Thymus (tissue), 14 donors: ENCODE measurements at places on chromosomes 16 and 17. TPM values are rescaled to one million over a fixed set of nuclear protein-coding genes. Genes with fewer than 3 reads are reported as not detected.

KRTAP9-9 gene
- total RNA-seq = not detected

OTOP3 gene
- total RNA-seq = under 0.01 TPM

HEATR3 gene
- total RNA-seq = 26.9 TPM

NUDT7 gene
- total RNA-seq = 7.9 TPM

CCL16 gene
- 0.09 TPM for total RNA-seq

TAC4 gene
- 0.14 TPM for total RNA-seq

NOG gene
- total RNA-seq = 1.3 TPM

- H3K27me3 ChIP-seq = no peaks in the 10 kb centered on the region
- peak overlapping the region; percentile 64 for H3K4me3 ChIP-seq
- peak; percentile 37 for DNase-seq
- H3K36me3 ChIP-seq = no peaks in the 10 kb centered on the region
- no peak overlapping the region for H3K27ac ChIP-seq
Observed at GRCh38 chr16:528111-529011, 849 bp downstream of the CAPN15 start.

DNA sequence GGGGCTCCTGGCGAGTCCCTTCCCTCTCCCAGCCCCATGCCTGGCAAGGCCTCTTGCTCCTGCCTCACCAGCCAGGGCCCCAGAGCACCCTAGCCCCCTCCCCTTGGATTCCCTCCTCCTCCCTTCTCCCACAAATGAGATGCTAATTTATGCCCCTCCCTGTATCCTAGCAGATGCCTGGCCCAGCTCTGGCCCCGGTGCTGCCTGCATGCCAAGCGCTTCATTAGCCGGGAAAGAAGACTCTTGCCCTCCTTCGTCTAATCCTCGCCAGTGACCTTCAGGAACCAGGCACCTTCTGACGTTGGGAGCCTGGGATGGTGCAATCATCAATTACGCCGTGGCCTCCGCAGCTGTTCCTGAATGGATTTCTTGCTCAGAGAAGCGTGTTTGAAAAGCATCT is 127.8 kb downstream of the SDK2 start:
- H3K4me1 ChIP-seq = no peaks in the 10 kb centered on the region
- H3K27me3 ChIP-seq = no peaks in the 10 kb centered on the region
- H3K27ac ChIP-seq = no peak overlapping the region
- H3K4me3 ChIP-seq = no peak overlapping the region
- H3K36me3 ChIP-seq = no peaks in the 10 kb centered on the region

GRCh38 chr17:9924735-9925191 is 19.7 kb upstream of the RCVRN start:
- H3K4me3 ChIP-seq = no peak overlapping the region
- peak; percentile 48 for DNase-seq
- no peaks in the 10 kb centered on the region for H3K27me3 ChIP-seq
- no peaks in the 10 kb centered on the region for H3K36me3 ChIP-seq
- no peak overlapping the region for H3K27ac ChIP-seq

GRCh38 chr16:240559-240958 is 5.9 kb downstream of the FAM234A start:
- no peaks in the 10 kb centered on the region for H3K27me3 ChIP-seq
- H3K4me3 ChIP-seq = no peak overlapping the region
- H3K36me3 ChIP-seq = no peaks in the 10 kb centered on the region
- DNase-seq = no peak
- H3K27ac ChIP-seq = no peak overlapping the region
- H3K4me1 ChIP-seq = no peaks in the 10 kb centered on the region

GRCh38 chr17:47703671-47704070 is 9.7 kb downstream of the TBKBP1 start:
- no peak for DNase-seq
- H3K27ac ChIP-seq = no peak overlapping the region
- H3K4me3 ChIP-seq = no peak overlapping the region
- peaks cover 21% of the 10 kb centered on the region for H3K4me1 ChIP-seq
- no peaks in the 10 kb centered on the region for H3K27me3 ChIP-seq

DNA sequence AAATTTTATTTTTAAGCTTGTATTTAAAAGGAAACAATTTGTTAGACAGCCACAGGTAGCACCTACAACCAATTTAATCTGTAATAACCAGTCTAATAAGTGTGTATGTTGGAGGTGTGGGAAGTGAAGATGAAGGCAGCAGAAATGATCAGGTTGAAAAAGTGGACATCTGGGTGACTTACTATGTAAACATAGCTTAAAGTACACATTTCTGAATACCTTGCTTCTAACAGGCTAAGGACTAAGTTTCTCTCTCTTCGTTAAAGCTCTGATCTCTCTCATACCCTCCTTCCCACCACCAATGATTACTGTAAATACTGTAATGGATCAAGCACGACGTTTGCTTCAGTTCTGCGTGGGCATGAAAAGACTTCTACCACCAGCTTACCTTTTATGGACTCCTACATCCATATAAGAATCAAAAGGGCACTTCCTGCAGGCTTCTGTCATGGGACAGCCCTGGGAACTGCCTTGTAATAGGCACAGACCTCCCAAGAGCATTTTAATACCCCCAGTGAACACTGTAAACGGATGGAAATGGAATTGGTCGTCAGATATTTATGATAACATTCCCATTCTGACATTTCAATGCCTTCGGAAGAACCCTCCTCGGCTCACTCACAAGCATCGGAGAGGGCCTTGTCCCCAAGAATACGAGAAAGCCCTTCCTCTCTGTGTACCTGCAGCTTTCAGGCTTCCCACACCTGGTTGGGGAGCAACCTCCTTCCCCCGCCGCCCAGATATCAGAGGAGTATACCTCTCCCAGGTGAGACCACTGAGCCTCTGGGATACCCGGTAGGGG is 700 bp downstream of the CCDC43 start:
- peak overlapping the region; percentile 85 for H3K4me3 ChIP-seq
- H3K27me3 ChIP-seq = no peaks in the 10 kb centered on the region
- peaks cover 14% of the 10 kb centered on the region for H3K4me1 ChIP-seq
- H3K27ac ChIP-seq = peak overlapping the region; percentile 81
- peaks cover under 1% of the 10 kb centered on the region for H3K36me3 ChIP-seq

DNA sequence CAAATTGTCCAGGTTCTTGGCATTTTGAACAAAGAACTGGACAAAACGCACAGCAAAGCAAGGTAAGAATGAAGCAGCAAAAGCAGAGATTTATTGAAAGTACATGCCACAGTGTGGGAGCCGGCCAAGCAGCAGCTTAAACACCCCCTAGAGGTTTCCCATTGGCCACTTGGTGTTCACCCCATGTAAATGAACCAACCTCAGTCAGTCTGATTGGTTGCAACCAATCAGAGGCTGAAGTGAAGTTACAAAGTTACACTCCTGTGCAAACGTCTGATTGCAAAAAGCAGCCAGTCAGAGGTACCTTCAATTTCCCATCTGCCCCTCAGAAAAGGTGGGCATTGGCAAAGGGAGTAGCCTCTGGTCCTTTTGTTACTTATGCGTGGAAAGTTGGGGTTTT is 8.8 kb upstream of the ZNF263 start:
- DNase-seq = no peak
- H3K36me3 ChIP-seq = no peaks in the 10 kb centered on the region
- H3K4me3 ChIP-seq = no peak overlapping the region
- H3K27me3 ChIP-seq = no peaks in the 10 kb centered on the region
- no peak overlapping the region for H3K27ac ChIP-seq

DNA sequence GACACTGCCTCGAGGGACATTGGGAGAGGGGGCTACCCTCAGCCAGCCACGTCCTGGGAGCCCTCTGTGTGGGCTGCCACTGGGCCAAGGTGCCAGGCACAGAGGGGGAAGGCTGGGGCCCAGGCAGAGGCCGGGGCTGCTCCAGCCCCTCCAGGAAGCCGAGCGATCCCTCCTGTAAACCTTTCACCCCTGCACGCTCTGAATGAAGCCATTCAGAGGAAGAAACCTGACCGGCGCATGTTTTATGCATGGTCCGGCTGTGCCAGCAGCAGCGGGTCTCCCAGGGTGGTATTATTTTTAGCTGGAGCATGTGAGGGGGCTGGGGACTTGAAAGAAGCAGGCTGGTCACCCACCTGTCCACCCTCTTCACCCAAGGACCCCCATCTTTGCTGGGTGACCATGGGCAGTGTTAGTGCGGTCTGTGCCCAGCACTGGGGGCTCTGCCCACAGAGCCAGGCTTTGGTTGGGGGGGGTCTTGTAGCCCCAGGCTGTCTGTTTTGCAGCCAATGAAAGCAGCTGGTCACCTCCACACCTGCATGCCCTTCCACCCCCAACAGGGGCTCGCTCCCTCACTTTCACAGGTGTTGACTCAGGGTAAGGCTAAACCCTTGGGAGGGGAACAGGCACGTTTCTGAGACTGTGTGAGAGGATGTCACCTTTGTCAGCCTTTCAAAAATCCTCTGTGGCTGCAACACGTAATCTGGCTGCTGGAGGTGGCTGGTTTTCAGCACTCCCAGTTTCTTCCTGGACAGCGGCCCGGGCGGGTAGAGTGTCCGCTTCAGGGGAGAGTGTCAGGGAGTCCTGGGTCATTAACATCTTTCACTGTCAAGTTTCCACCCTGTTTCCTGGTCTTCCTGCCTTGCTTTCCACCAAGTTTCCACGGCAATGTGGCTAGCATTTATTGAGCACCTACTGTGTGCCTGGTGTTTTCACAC is 77.1 kb upstream of the BRD7 start:
- H3K27me3 ChIP-seq = peaks cover 13% of the 10 kb centered on the region
- no peak overlapping the region for H3K27ac ChIP-seq
- no peak for DNase-seq
- no peaks in the 10 kb centered on the region for H3K36me3 ChIP-seq

DNA sequence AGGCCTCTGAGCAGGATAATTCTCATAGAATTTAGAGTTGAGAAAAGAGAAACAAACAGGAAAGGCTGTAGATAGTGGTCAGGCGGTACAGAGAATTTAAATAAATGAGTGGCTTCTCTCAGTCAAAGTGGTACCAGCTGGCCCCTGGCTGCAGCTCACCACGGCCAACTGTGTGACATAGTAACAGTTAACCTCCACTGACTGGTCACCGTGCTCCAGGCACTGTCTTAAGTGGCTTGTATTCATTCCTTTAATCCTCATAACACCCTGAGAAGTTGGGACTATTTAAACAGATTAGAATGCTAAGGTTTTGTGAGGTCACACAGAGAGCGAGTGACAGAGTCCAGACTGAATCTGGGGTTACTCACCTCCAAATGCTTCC is 108.9 kb downstream of the GNAO1 start:
- no peak overlapping the region for H3K27ac ChIP-seq
- H3K4me3 ChIP-seq = no peak overlapping the region
- no peaks in the 10 kb centered on the region for H3K4me1 ChIP-seq
- no peaks in the 10 kb centered on the region for H3K27me3 ChIP-seq
- H3K36me3 ChIP-seq = no peaks in the 10 kb centered on the region
- no peak for DNase-seq

- H3K27me3 ChIP-seq = no peaks in the 10 kb centered on the region
- H3K36me3 ChIP-seq = no peaks in the 10 kb centered on the region
- H3K27ac ChIP-seq = no peak overlapping the region
- DNase-seq = no peak
- H3K4me1 ChIP-seq = no peaks in the 10 kb centered on the region
- no peak overlapping the region for H3K4me3 ChIP-seq
Observed at GRCh38 chr16:9670033-9670432, 512.2 kb downstream of the GRIN2A start.

DNA sequence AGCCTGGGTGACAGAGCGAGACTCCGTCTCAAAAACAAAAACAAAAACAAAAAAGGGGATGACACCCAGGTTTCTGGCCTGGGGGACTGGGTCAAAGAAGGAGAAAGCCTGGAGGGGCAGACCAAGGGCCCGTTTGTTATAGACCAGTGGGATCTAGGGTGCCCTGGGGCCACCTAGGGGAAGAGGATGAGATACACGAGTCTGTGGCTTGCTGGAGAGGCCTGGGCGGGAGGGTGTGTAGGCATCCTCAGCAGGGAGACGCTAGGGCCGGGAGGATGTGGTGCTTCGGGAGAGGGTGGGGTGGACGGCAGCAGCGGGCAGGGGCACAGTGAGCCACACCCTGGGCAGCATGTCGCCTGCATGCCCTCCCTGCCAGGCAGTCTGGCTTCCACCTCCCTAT is 17.1 kb upstream of the CRK start:
- no peak overlapping the region for H3K27ac ChIP-seq
- DNase-seq = no peak

- no peaks in the 10 kb centered on the region for H3K36me3 ChIP-seq
- H3K4me1 ChIP-seq = no peaks in the 10 kb centered on the region
- no peak overlapping the region for H3K4me3 ChIP-seq
- no peak for DNase-seq
Observed at GRCh38 chr16:17497648-17498047, 26.9 kb upstream of the XYLT1 start.

DNA sequence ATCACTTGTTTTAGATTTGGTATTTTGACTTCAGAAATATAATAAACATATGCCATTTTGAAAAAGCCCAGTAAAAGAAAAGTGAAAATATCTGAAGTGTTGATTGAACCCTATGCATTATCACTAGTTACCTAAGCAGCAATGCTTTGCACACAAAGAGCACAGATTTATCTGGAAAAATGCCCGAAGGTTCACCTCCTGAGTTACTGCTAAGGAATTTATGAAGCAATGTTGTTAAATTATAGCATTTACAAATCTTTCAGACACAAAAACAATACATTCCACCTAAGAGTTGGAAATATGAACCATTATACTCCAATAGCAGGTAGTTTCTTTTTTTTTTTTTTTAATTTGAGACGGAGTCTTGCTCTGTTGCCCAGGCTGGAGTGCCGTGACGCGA is 38.9 kb upstream of the GHDC start:
- H3K27me3 ChIP-seq = no peaks in the 10 kb centered on the region
- peaks cover 11% of the 10 kb centered on the region for H3K36me3 ChIP-seq
- no peak for DNase-seq
- H3K4me1 ChIP-seq = no peaks in the 10 kb centered on the region
- no peak overlapping the region for H3K27ac ChIP-seq

DNA sequence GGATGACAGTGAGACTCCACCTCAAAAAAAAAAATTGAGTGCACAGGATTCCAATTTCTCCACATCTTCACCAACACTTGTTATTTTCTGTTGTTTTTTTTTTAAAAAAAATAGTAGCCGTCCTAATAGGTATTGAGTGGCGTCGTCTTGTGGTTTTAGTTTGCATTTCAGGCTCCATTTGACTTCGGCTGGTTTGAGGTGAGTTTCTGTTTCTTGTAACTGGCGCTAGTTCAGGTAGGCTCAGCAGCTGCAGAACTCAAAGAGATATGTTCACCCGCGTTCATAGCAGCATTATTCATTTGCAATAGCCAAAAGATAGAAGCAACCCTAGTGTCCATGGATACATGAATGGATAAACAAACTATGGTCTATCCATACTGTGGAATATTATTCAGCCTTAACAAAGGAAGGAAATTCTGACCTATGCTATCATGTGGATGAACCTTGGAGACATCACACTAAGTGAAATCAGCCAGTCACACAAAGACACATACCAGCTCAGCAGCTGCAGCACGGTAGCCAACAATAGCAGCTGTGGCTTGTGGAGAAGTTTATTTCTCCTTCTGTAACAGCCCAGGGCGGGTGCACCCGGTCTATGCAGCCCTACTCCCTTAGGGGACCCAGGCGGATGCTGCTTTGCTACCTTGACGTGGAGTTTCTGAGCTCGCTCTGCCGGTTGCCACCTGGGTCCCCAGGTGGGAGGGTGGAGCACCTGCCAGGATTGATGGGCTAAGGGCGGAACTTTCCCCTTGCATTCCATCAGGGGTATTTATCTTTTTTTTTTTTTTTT is 44.9 kb downstream of the TMEM235 start:
- no peaks in the 10 kb centered on the region for H3K36me3 ChIP-seq
- peak overlapping the region; percentile 92 for H3K27ac ChIP-seq
- peak; percentile 72 for DNase-seq
- H3K4me3 ChIP-seq = peak overlapping the region; percentile 63

- no peaks in the 10 kb centered on the region for H3K27me3 ChIP-seq
- H3K36me3 ChIP-seq = peaks cover under 1% of the 10 kb centered on the region
- no peak overlapping the region for H3K4me3 ChIP-seq
- DNase-seq = no peak
Observed at GRCh38 chr16:27246439-27246838, 22.1 kb downstream of the NSMCE1 start.
